Non-pigmented ciliary epithelial cell (primary cell): ENCODE measurements at places on chromosomes 7 and 10.

DNA sequence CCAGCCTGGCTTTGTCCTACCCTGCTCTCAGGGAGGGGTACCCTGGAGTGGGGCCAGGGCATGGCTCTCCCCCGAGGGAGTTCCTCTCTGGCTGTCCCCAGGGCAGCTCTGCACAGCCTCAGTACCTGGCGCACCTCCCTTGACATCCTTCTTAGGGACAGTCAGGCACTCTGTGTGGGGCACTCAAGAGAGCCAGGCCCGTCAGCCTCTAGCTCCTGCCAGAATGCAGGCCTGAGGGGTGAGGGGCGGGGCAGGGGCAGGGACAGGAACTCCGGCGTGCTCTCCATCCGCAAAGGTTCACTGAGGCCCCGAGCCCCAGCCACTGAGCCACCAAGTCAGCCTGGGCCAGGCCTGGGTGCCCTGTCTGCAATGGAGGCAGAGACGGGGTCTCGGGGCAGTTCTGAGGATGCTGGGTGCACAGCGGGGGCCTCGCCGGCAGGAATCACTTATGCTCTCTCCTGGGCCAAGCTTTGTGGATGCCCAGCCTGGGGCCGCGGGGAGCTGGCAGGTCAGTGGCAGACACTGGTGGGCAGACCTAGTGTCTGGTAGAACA, 10.1 kb downstream of the LIMK1 start:
- no peak for DNase-seq

DNA sequence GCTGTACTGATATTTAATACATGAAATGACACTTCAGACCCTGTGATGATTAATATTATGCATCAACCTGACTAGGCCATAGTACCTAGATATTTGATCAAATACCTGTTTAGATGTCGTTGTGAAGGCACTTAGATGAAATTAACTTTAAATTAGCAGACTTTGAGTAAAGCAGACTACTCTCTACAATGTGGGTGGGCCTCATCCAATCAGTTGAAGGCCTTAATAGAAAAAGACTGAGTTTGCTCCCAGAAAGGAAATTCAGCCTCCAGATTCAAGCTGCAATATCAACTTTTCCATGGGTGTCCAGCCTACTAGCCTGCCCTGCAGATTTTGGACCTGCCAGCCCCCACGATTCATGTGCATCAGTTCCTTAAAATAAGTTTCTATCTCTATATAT, 68.6 kb upstream of the TMEM168 start:
- DNase-seq, result no peak

GRCh38 chr7:106583100-106583499, 77.9 kb downstream of the CCDC71L start:
- DNase-seq, result no peak

- DNase-seq, result no peak
These were observed 546.8 kb downstream of the LRMDA start for GRCh38 chr10:75978213-75978612.

- no peak for DNase-seq
These were observed 57.0 kb downstream of the ICA1 start for GRCh38 chr7:8205031-8205387.

- peak; percentile 61 for DNase-seq
These were observed 135.2 kb downstream of the CUX1 start for GRCh38 chr7:101952355-101953247.

DNA sequence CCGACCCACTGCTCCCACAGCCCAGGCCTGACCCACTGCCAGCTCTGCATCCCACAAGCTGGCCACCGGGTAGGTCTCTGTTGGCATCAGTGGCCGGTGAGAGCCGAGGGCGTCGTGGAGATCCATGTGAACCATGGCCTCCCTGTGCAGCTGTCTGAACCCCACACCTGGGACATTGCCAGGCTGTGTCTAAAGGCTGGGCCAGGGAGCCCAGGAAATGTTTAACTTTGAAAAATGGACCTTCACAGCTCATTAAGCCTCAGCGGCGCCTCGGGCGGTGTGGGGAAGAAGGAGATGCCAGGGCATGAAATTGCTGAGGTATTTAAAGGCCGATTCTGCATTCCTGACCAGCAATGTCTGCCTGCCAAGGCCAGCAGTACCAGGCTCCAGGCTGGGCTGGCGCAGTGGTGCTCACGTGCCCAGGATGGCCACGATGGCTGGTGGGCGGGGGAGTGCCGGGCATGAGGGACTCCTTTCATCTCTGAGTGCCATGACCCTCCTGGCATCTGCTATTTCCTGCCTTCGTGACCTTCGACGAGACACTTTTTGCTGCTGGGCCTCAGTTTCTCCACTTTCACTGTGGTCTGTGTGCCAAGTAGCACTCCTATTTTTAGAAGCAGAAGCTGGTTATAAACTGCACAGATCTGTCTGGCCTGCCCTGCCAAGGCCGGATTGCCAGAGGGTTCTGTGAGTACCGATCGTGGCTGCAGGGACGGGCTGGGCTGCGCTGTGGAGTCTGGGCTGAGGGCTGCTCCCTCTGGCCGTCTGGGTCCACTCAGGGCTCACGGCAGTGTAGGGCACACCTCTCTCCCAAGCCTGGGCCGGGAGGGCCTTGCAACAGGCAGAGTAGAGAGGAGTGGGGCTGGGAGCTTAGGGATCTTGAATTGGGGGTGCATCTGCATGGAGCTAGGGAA, 21.8 kb downstream of the ELFN1 start:
- DNase-seq, result no peak

- no peak for DNase-seq
These were observed 15.6 kb downstream of the FANK1 start for GRCh38 chr10:125911990-125912389.

- DNase-seq, result no peak
These were observed 29.2 kb upstream of the NAMPT start for GRCh38 chr7:106313966-106314365.

- DNase-seq, result no peak
These were observed 47.7 kb upstream of the ZNF479 start for GRCh38 chr7:57179776-57180415.

DNA sequence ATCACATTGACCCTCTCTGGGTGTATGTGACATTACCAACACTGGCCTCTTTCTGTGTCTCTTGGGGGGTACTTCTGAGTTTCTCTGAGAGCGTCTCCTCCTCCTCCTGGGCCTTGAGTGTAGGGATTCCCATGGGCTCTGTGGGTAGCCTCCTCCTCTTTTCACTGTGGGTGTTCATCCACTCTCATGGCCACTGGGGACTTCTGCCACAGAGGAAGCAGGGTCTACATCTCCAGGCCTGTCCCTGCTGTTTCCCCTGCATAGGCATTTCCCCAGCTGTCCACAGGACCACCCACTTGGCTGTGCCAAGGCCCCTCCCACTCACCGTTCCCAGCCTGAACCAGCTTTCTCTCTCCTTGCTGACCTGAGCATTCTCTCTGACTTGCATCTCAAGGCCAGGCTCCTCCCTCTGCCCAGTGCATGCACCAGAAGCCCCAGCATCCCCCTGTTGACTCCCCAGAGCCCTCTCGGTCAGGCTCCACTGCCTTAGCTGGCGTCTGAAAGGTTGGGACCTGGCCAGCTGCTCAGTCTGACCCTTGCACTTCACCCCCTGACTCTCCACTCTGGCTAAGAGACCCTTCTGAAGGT, 487.6 kb downstream of the GLRX3 start:
- DNase-seq, result no peak

GRCh38 chr10:19451937-19452336, 364.3 kb upstream of the PLXDC2 start:
- DNase-seq, result no peak

GRCh38 chr7:2861509-2861908, 17.4 kb upstream of the GNA12 start:
- DNase-seq, result no peak

GRCh38 chr7:21140622-21141021, 287.3 kb upstream of the SP4 start:
- no peak for DNase-seq

- DNase-seq, result no peak
These were observed 681.2 kb upstream of the FOXK1 start for GRCh38 chr7:4000934-4001333.

- no peak for DNase-seq
These were observed 40.3 kb downstream of the FAM20C start for GRCh38 chr7:232410-233248.

GRCh38 chr7:2800931-2801688, 43.0 kb downstream of the GNA12 start:
- DNase-seq, result no peak

DNA sequence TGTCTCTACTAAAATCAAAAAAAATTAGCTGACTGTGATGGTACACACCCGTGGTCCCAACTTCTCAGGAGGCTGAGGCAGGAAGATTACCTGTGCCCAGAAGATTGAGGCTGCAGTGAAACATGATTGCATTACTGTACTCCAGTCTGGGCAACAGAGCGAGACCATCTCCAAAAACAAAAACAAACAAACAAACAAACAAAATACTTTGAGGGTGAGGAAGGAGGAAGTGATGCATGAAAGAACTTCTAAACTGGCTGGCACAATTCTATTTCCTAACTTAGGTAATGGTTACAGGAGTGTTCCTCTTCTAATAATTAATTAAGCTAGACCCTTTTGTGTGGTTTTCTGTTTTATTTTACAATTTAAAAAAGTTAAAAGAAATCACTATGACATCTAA, 15.5 kb downstream of the WAPL start:
- DNase-seq, result no peak

DNA sequence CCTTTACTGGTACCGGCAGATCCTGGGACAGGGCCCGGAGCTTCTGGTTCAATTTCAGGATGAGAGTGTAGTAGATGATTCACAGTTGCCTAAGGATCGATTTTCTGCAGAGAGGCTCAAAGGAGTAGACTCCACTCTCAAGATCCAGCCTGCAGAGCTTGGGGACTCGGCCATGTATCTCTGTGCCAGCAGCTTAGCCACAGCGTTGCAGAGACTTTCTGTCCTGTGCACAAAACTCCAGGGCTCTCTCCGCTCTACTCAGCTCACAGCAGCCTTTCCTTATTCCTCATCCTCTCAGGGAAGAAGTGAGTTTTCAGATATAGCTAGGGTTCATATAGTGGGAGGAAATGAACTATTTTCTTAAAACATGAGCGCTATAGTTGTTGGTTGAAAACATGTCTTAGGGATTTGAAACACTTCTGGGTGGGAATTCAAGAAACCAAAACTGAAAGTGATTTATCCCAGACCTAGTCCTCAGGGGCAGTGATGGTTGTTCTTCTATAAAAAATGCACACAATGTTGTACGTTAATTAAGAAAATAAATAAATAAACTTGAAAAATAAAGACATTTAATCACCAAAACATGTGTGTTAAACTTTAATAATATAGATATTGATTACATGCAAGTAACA, 150.2 kb upstream of the PRSS58 start:
- no peak for DNase-seq

GRCh38 chr10:131778385-131778784, 122.4 kb upstream of the PPP2R2D start:
- DNase-seq, result no peak

DNA sequence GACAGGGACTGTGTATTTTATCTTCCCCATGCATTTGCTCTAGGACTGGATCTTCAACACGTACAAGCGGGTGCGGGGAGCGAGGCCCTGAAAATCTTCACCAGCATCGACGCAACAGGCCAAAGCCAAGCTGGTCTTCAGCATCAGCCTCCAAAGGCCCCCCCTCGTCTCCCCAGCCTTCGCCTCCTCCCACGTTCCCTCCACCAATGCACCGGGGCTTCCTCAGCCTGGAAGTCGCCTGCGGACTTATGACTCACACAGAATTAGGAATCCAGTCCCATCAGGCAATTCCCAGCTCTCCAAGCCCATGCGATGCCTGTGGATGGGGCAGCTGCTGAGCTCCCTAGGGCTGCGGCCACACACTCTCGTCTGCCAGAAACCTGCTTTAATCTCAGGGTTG, 36.3 kb upstream of the RNF32 start:
- no peak for DNase-seq

DNA sequence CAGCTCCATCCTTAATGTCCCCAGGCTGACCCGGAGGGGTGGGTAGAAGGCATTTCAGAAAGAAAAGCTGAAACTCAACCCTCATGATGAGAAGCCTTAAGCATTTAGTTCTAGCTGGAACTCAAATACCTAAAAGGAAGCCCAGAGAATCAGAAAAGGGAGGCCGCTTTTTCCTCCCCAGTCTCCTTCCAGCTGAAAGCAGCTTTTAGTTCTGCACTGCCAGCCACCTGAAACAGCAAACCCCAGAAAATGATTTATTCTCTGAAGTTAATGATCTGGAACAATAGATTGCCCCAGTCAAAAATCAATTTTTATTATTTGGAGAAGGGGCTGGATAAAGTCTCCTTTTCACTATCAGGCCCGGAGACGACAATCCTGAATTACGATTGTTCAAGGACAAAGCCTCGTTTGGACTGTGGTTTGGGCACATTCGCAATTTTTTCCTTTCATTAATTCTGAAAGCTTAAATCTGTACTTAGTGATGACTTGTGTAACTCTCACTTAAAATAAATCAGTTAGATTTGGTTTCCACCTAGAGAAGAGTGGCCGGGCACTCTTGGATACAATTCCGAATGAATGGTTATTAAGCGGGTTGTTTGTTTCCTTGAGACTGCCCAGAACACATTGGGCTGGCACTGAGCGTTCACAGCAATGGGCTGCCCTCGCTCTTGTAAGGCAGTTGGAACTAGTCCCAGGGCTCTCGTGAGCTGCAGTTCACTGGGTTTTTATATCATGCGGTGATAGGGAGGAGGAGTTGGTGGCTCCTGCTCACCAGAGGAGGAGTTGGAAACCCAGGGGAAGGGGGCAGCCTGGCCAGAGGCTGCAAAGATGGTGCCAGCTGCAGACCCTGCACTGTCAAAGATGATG, 262.2 kb downstream of the CCSER2 start:
- no peak for DNase-seq

DNA sequence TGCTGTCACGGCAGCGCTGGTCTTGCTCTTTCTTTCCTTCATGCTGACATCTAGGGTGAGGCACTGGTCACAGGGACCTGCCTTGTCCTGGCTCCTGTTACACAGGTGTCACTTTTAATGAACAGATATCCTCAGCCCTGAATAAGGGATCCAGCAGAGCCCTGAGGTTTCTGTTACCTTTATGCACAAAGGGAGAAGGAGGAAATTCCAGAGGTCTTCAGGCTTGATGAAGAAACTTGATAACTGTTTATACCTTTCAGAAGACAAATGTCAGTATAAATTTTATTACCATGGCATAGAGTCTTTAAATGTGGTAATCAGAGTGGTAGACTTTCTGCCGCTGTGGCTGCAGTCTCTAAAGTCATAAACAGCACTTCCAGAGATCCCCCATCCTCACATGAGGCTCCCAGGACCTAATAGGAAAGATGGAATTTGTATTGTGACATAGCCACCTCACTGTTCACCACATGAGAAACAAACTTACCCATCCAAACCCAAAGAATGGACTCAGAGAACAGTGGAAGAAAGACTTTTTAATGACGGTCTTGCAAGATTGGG, 2.7 kb downstream of the LRRC27 start:
- DNase-seq, result no peak

DNA sequence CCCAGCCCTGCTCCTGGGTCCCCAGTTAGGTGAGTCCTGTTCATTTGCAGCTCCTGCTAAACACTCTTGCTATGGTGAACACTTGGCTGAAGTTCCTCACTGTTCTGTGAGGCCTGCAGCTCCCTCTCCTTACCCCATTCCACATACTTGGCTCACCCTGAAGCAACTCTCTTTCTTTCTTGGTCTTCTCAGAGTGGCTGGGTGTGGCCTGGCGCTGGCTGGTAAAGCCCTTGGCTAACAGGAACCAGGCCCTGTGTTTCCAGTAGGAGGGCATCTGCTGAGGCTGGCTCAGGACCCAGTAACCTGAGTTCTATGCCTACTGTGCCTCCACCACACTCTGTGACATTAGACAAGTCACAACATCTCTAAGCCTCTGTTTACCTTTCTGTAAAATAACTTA, 53.1 kb upstream of the COL13A1 start:
- DNase-seq, result no peak

- no peak for DNase-seq
These were observed 48.6 kb downstream of the CUL2 start for GRCh38 chr10:35041502-35041879.

- DNase-seq, result peak; percentile 93
These were observed 542.3 kb upstream of the MBL2 start for GRCh38 chr10:53314876-53315275.
